ENCODE measurements at places on chromosomes 12 and 14.

DNA sequence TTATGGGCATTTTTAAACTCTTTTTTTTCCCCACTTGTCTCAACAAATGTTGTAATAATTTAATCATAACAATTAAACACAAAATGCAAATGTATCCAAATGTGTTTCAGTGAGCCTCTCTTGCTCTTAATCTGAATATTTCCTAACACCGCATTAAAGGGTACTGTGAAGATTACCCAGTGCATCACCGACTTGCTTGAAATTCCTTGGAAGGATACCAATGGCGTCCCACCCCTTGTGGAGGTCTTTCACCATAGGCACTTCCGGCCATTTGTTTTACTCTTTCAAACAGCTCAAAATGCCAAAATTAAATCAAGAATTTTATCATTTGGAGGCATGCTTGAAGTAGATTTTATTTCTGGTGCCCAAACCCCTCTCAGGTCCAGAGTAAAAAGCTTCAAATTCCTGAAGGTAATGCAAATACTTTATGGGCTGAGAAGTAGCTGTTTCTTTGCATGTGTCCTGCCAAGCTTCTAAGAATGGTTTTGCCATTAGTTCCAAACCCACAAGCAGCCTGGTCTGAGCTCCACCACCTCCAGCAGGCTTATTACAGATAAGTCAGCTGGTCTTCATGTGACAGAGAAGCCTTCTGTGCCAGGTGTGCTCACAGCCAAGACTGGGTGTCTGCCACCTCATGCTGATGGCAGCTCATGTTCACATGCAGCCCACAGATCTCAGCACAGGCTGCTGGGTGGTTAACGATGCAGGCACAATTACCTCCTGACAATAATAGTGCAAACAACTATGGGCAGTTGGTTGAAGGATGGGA, 16.4 kb upstream of the NUDT4 start:
- no peak for DNase-seq

GRCh38 chr12:10505620-10506019, at the start of gene EIF2S3B:
TSS of gene EIF2S3B (plus strand) at chr12:10505890. CDS start at chr12:10505903, 13 bp downstream.
- DNase-seq: no peak

- DNase-seq: no peak
These were observed 107.5 kb downstream of the SINHCAF start for GRCh38 chr12:31218203-31219025.

GRCh38 chr12:67460388-67460787, 188.2 kb upstream of the DYRK2 start:
- no peak for DNase-seq

DNA sequence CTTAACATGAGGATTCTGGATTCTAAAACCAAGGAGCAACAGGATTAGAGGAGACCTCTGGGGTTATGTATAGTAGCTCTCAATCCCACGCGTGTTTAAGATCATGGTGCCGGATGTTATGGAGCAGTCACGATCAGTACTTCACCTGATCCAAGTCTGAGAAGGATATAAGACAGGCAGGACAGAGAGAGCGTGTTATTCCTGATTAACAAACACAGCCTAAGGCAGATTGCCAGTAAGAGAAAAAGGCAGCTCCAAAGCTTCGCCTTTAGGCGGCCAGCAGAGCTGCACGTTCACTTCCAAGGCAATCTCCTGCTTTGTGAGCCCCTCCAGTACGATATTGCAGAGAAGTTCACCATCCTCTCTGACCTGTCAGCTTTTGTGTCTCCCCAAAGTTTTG, 5.5 kb downstream of the SETD3 start:
- no peak for DNase-seq

DNA sequence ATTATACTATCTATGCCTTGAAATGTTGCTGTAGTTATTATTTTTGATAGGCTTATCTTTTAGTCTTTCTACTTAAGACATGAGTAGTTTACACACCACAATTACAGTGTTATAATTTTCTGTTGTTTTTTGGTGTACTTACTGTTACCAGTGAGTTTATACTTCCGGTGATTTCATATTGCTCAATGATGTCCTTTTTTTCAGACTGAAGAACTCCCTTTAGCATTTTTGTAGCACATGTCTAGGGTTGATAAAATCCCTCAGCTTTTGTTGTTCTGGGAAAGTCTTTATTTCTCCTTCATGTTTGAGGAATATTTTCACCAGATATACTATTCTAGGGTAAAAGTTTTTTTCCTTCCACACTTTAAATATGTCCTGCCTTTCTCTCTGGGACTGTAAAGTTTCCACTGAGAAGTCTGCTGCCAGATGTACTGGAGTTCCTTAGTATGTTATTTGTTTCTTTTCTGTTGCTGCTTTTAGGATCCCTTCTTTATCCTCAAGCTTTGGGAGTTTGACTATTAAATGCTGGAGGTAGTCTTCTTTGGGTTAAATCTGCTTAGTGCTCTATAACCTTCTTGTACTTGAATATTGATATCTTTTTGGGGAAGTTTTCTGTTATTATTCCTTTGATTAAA, 41.5 kb upstream of the FERMT2 start:
- DNase-seq: no peak

DNA sequence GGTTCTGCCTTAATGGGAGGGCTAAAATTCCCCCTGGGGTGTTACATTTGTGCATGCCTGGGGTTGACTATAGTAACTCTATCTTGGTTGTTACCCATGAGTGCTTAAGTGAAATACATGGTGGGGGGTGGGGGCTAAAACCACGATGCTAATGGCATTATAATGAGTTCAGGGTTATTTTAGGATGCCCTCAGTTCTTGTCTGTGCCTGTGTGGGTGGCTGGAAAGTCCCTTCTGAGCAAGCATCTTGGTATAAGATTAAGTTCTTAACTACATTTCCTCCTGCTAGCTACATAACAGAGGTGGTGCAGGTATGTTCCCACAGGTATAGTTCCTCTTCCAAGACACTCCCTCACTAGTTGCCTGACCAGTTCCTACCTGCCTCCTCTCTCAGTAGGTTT, 822.3 kb downstream of the LRFN5 start:
- peak; percentile 5 for DNase-seq

GRCh38 chr12:88029093-88029665, at the start of gene C12orf50:
TSS of gene C12orf50 (minus strand) at chr12:88029401. CDS start at chr12:88026962, 2,439 bp downstream.
- DNase-seq: no peak

GRCh38 chr12:116395396-116395795, 117.9 kb upstream of the MED13L start:
- DNase-seq: no peak

GRCh38 chr14:79915406-79915805, 295.9 kb downstream of the DIO2 start:
- DNase-seq: no peak

DNA sequence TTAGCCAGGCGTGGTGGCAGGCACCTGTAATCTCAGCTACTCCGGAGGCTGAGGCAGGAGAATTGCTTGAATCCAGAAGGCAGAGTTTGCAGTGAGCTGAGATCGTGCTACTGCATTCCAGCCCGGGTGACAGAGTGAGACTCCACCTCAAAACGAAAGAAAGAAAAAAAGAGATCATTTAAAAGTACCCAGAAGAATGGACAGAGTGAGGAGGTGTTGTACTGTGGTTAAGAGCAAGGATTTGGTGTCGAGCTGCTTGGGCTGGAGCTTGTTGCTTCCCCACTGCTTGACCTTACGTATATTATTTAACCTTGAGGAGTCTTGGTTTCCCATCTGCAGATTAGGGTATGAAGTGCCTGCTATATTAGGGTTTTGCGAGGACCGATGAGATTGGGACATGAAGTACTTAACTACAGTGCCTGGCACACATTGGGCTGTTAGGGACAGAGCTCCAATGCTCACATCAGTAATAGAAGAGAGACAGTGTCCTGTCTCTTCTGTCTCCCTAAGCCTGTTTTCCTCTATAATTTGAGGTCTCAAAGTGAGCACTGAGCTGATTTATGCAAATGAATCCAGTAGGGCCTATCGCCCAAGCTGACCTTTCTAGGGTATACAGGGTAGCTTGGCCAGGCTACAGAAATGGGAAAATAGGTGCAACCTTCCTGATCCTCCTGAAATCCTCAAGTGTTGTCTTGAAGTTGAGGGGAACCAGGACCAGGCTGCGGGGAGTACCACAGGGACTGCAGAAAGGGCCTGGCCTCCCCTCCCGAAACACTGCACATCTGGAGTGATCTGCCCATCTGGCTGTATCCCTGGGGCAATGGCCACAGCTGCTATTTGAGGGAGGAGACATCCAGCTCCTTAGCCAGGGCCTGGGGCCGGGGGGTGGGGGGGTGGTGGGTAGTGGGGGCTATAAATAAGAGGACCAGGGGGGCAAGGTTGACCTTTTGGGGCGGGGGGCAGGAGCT, 8.6 kb upstream of the HDAC7 start:
- DNase-seq: no peak

DNA sequence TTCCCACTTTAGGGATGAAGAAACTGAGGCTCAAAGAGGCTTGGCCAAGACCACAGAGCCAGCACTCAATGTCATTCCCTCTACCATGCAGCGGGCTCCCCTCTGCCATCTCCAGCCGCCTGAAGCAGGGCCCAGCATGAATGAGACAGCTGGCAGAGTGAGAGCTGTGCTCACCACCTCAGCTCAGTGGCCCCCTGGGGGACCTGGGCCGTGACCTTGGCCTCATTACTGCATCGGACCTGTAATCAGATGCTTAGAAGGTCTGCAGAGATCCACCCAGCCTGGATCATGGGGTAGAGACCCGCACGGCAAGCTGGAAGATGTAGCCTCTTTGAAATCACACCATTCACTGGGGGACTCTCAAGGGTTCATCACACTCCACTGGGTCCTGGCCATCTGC, 22.7 kb upstream of the CORO1C start:
- DNase-seq: no peak

GRCh38 chr14:66038618-66039017, 447.6 kb upstream of the CCDC196 start:
- no peak for DNase-seq

DNA sequence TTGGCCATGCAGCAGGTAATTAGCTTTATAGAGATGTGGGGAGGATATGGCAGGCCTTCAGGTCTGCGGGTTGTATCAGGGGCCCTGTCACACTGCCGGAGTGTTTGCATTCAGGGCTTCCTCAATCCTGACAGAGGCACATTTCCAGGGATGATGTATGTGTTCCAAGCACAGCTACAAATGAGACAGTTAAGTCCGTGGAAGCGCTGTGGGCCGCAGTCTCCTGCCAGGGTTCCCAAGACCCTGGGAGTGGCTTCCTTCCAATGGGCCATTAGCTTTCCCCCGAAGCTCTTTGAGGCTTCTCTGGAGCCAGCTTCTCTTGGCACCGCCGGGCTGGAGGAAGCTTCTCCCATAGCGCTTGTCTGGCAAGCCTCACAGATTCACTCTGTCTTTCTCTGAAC, 1524.7 kb upstream of the TMEM132C start:
- no peak for DNase-seq

DNA sequence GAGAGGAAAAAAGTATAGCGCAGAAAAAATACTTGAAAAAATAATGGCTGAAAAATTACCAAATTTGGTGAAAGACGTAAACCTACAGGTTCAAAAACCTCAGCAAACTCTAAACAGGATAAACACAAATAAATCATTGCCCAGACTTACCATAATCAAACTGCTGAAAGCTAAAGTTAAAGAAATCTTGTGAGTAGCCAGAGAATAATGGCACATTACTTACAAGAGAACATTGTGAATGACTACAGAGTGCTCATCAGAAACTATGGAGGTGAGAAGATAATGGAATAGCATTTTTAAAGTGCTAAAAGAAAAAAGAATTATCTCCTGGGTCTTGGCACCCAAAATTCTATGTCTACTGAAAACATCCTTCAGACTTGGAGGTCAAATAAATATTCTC, 36.0 kb downstream of the ATF1 start:
- no peak for DNase-seq

- peak; percentile 30 for DNase-seq
These were observed 367 bp downstream of the GALNT16 start for GRCh38 chr14:69260190-69260860.

Measured in GM10248 (cell line).